ENCODE measurements at places on chromosomes 11 and 22.

- no peak for DNase-seq
Observed at GRCh38 chr11:75431533-75432525, 1.2 kb downstream of the KLHL35 start.

- peak; percentile 53 for DNase-seq
Observed at GRCh38 chr11:7640816-7641215, 32.5 kb downstream of the CYB5R2 start.

- DNase-seq = no peak
Observed at GRCh38 chr11:29162491-29162890, 854.3 kb downstream of the KCNA4 start.

GRCh38 chr22:31393893-31394292 lies 5.5 kb upstream of the DRG1 start:
- DNase-seq = no peak

DNA sequence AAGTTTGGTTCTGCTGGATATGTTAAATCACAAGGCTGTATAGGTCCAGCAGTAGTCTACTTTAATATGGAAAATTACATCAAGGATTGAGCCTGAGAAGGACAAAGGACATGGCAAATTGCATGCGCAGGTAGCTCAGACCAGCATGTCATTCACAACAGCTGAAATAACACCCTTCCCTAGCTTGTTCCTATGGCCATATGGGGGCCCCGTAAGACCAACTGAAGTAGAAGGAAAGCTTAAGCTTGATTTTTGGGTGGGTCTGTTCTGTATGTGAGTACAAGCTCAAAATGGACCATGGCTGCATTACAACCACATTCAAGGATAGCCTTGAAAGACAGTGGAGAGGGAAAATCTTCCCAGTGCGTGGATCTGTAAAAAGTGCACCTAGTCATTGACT lies 20.6 kb upstream of the PDE3B start:
- DNase-seq = no peak

GRCh38 chr11:9875862-9876261 lies 212.0 kb downstream of the SWAP70 start:
- DNase-seq = no peak

DNA sequence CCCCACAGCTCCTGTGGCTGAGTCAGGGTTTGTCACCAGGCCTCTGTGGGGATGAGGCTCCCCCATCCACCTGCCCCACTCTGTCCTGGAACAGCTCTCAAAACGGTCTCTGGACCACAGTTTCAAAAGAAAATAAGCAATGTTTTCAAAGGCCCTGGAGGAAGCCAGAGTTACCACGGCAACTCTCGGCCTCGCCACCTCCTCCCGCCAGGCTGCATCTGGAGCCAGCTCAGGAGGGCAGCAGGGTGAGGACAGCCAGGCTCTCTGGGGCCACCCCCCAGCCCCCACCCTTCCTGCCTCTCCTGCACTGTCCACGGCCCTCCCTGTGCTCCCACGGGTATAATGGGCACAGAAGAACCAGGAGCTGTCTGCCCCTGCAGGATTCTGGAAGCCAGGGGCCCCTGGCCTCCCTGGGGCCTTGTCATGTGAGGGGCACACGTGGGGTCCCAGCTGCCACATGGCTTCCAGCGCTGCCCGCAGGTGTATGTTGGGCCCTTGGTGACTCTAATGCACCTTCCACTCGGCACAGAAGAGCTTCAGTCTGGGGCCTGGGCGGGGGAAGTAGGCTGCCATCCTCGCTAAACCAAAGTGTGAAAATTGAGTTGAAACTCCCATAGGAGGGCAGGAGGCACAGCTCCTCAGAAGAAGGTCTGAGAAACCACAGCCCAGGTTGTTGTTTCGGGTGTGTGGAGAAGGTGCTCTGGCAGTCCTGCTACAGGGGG lies 10.3 kb downstream of the CD81 start:
- no peak for DNase-seq

- DNase-seq = no peak
Observed at GRCh38 chr22:30824711-30825110, 130.0 kb downstream of the OSBP2 start.

- no peak for DNase-seq
Observed at GRCh38 chr11:15931497-15931896, 424.8 kb downstream of the SOX6 start.

DNA sequence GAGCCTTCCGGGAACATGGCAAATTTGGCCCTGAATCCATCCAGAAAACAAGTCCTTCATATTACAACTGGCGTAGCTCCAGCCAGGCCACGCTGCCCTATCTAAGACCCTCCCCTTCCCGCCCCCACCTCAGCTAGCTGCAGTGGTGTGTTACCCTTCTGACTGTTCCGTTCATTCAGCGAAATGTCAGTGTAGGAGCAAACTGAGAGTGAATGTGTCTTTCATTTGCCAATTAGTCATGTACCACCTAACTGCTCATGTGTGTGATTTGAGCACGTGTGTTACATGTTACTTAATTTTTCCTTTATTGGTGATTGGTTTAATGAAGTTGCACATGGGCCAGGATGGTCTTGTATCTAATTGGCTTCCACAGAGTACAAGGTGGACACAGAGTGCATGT lies 34.8 kb upstream of the POU2AF1 start:
- DNase-seq = peak; percentile 46

GRCh38 chr11:33160587-33160986 lies 693 bp downstream of the CSTF3 start:
- no peak for DNase-seq

GRCh38 chr22:23396362-23397007 lies 183.6 kb downstream of the IGLL1 start:
- DNase-seq = no peak
